ENCODE measurements at places on chromosomes 16 and 17. TPM values are rescaled to one million over a fixed set of nuclear protein-coding genes. Genes with fewer than 3 reads are reported as not detected.

DNA sequence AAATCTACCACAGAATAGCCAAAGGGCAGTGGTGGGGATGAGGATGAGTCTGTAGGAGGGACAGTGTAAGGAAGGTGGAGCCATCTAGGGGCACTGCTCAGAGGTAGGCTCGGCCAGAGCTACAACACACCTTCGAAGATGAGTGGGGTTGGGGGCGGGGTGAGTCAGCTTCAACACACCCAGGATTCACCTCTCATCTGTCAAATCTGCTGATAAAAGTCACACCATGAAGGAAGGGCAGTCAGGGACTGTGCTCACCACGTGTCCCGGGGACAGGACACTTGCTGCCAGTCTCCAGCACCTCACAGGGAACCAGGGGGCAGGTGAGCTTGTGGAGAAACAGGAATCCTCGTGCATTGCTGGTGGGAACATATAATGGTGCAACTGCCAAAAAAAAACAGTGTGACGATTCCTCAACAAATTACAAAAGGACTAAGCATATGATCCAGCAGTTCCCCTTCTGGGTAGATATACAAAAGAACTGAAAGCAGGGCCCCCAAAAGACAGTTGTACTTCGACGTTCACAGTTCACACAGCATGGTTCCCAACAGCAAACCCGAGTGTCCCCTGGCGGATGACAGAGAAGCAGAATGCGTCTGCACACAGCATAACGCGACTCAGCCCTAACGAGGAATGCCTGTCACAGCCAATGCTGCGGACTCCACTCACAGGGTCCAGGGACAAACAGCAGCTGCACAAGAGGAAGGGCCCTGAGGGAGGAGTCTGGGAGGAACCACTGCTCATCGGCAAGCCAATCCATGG is 133.1 kb downstream of the ANKRD11 start:
- peak; percentile 82 for DNase-seq

CNTROB gene
- 5.5 TPM for total RNA-seq

DNA sequence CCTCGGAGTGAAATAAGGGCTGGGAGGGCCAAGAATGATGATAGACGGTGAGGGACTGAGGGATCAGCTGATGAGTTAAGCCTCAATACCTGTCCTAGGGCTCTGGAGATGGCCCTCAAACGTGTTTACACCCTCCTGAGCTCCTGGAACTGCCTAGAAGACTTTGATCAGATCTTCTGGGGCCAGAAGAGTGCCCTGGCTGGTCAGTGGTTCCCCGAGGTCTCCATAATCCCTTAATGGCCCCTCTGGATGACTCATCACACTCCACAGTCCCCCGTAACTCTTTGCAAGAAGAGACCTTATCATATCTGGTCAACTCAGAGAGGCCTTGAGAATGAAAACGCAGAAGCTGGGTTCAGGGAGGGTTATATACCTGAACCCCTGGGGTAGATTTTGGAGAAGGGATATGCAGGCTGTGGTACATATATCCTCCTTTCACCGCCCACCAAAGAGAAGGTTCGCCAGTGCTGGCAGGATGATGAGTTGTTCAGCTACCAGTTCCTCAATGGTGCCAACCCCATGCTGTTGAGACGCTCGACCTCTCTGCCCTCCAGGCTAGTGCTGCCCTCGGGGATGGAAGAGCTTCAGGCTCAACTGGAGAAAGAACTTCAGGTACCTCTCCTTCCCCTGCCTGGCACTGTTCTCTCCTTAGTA is 3.1 kb downstream of the ALOX12 start:
- DNase-seq: no peak

GRCh38 chr17:44204441-44204882 is 4.8 kb upstream of the ATXN7L3 start:
- no peak for DNase-seq

CCDC102A gene
- 10.4 TPM for total RNA-seq

GRCh38 chr17:16987830-16988601 is 16.1 kb upstream of the TNFRSF13B start:
- peak; percentile 69 for DNase-seq

- no peak for DNase-seq
Observed at GRCh38 chr17:63029541-63029940, 63.5 kb downstream of the TANC2 start.

DNA sequence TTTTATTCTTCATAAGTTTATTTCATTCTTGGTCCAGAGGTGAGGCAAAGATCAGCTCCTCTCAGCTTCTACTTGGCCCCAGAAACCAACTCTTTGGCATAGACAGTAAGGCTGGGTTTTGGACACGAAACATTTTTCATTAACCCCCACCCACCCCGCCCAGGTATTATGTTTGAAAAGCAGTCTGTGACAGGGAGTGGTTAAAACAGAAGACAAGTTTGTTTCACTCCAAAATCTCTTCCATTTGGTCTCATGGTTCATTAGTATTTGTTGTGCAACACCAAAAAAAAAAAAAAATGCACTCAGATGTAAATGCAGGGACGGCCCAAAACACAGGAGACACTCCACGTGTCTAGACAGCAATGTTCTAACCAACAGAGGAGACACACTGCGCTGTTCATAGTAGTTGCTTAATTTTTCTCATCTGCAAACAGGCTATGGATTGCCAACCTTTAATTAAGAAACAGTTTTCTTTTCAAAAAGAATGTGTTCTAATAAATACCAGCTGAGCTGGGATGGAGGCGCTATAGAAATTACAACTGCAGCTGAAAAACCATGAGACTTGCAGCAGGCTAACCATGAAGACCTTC is 39.8 kb upstream of the MMP2 start:
- no peak for DNase-seq

MT1E gene
- 22.3 TPM for total RNA-seq

DNA sequence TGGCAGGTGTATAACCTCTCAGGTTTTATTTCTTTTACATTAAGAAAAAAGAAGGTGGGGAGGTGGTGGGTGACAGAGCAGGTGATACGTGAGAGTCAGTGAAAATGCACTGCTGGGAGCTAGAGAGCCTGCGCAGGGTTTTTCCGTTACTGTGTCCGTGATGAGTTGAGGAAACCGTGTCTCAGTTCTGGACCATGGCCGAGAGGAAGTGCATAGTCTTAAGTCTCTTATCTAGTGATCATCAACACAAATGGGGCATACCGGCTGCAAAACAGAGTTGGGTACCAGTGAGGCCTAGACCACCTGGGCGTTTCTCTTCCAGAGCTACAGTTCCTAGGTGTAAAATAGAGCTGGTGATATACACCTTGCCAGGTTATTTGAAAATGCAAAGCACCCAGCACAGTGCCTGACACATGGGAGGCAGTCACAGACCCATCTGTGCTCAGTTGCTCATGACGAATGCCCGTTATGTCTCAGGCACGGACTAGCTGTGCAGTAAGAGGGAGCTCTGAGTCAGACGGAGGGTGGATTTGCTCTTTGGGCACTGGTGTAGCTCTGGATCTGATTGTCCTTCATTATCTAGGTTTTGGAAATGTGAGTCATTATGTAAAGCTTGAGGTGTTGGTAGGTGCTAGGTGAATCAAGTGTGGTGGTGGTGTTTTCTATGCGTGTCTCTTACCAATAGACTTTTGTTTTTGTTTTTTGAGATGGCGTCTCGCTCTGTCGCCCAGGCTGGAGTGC is 60.9 kb downstream of the RPTOR start:
- DNase-seq: no peak

DNA sequence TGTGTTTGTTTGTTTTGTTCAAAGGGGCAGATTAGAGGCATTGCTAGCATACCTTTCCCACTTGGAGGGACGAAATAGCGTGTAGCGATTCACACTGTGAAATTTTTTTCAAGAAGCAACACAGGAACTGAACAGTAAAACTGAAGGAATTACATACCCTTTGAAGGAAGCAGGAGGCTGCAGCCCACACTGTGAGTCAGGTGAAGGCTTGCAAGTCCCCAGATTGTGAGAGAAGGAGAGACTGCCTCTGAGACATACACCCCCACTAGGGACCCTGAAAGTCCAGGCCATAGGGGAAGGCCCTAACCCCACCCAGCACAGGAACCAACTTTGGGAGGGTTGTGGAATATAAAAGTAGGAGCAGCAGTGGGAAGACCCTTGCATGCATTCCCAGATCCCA is 69.6 kb upstream of the HS3ST3A1 start:
- no peak for DNase-seq

TAT gene
- total RNA-seq: not detected

NUDT7 gene
- total RNA-seq: 8.6 TPM

PLEKHG4 gene
- total RNA-seq: 9.6 TPM

GRCh38 chr16:88614818-88615580 is 23.4 kb upstream of the IL17C start:
- no peak for DNase-seq

- peak; percentile 67 for DNase-seq
Observed at GRCh38 chr17:44361292-44362260, 2.1 kb downstream of the FAM171A2 start.

TAC4 gene
- not detected for total RNA-seq

- no peak for DNase-seq
Observed at GRCh38 chr16:20766294-20766693, 2.5 kb downstream of the ACSM3 start.

DNA sequence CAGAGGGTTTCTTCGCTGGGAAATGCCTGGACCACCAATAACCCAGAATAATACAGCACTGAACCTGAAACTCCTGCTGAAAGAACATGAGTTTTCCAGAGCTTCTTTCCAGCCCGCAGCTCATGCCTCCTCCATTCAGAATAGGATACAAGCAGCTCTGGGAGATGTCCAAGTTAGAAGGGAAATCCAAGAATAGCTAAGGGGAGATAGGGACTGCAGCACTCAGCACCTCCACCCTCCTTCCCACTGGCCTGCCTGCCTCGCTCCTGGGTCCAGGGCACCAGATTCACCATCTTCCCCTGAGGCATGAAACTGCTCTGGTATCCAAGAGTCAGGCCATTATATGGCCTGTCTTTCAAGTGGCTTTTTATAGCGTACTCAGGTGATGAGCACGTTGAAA is 4.1 kb downstream of the KRT31 start:
- no peak for DNase-seq

- DNase-seq: peak; percentile 31
Observed at GRCh38 chr17:50356892-50357510, 11.1 kb downstream of the XYLT2 start.

All from H7 (cell line).